ENCODE measurements at places on chromosomes 2 and 18. TPM values are rescaled to one million over a fixed set of nuclear protein-coding genes. Genes with fewer than 3 reads are reported as not detected.

Gene RNF181
- total RNA-seq, result 85.3 TPM

Gene TSPYL6
- 0.07 TPM for total RNA-seq

Gene RAX
- total RNA-seq, result not detected

Gene CDK15
- total RNA-seq, result 0.19 TPM

Gene SLC4A5
- 1.5 TPM for total RNA-seq

Gene PRLH
- not detected for total RNA-seq

DNA sequence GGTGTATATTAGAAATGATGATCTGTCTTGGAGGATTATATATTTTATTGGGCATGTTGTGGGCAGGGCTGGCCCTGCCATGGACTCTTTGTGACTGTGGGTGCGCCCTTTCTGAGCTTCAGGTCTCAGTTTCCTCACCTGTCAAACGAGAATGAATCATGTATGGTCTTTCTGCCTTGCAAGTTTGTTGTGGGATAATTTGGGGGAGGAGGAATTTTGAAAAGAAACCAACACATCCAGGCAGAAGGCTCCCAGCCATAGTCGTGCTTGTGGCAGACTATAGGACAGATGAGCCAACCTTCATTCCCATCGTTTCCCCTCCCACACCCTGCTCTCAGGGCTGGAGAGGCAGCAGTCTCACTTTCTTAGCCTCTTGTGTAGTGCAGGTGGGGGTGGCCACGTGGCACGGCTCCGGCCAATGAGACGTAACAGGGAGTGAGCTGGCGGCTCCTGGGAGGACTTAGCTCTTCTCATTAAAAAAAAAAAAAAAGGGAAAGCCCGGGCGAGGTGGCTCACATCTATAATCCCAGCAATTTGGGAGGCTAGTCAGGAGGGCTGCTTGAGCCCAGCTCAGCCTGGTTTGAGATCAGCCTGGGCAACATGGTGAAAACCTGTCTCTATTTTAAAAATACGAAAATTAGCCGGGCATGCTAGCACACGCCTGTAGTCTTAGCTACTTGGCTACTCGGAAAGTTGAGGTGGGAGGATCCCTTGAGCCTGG, 63.1 kb downstream of the RHOB start:
- H3K4me1 ChIP-seq, result peaks cover 3% of the 10 kb centered on the region
- no peak overlapping the region for H3K27ac ChIP-seq
- no peaks in the 10 kb centered on the region for H3K27me3 ChIP-seq
- DNase-seq, result no peak
- H3K4me3 ChIP-seq, result no peak overlapping the region
- H3K36me3 ChIP-seq, result no peaks in the 10 kb centered on the region

DNA sequence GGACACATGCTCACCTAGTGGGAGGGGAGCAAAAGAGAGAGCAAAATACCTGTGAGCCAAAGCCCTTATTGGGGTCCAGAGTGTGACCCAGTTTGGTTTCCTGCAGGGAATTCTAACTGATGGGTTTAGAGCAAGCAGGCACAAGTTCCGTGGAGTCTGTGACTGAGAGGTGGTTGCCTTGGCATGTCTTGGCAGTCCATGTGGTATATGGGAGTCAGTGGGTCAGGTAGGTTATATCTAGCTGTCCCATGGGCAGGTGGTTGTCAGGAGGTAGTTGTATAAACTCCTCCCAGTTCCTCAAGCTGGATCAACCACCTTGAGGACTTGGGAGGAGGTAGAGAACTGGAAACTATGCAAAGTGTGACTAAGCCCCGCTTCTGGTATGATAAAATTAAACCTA, 452.8 kb upstream of the VWC2L start:
- no peak for DNase-seq
- H3K4me3 ChIP-seq, result no peak overlapping the region
- H3K27ac ChIP-seq, result no peak overlapping the region
- no peaks in the 10 kb centered on the region for H3K36me3 ChIP-seq
- H3K27me3 ChIP-seq, result no peaks in the 10 kb centered on the region
- no peaks in the 10 kb centered on the region for H3K4me1 ChIP-seq

GRCh38 chr2:181984814-181985631, 630 bp upstream of the PPP1R1C start:
- no peak for DNase-seq
- H3K4me1 ChIP-seq, result peaks cover 4% of the 10 kb centered on the region
- H3K27ac ChIP-seq, result peak overlapping the region; percentile 58
- no peak overlapping the region for H3K4me3 ChIP-seq

GRCh38 chr2:102138331-102138730, 4.2 kb upstream of the IL1R1 start:
- no peak for DNase-seq
- no peaks in the 10 kb centered on the region for H3K36me3 ChIP-seq
- H3K4me1 ChIP-seq, result peaks cover 19% of the 10 kb centered on the region
- H3K4me3 ChIP-seq, result no peak overlapping the region

GRCh38 chr2:11539317-11540147, 5.7 kb downstream of the GREB1 start:
- no peak overlapping the region for H3K4me3 ChIP-seq
- no peak overlapping the region for H3K27ac ChIP-seq
- no peak for DNase-seq

DNA sequence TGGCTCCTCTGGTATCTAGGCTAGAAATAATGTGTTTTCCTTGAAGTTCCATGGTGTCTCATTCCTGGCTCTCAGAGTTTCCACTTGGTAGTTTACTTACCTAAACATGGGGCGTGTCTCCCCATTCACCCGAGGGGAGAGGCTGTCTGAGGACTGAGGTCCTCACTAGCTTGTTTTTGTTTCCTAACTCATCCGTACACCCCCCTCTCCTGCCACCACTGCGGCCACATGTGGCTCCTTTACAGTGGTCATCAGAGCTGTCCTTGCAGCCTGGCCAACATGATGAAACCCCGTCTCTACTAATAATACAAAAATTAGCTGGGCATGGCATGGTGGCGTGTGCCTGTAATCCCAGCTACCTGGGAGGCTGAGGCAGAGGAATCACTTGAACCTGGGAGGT, 106.0 kb downstream of the ASAP2 start:
- H3K4me1 ChIP-seq, result peaks cover 31% of the 10 kb centered on the region
- no peak overlapping the region for H3K4me3 ChIP-seq
- no peaks in the 10 kb centered on the region for H3K27me3 ChIP-seq
- no peak for DNase-seq
- no peaks in the 10 kb centered on the region for H3K36me3 ChIP-seq
- H3K27ac ChIP-seq, result peak overlapping the region; percentile 91

GRCh38 chr2:218879776-218880101, 913 bp upstream of the WNT10A start:
- H3K4me1 ChIP-seq, result peaks cover 7% of the 10 kb centered on the region
- H3K4me3 ChIP-seq, result no peak overlapping the region
- DNase-seq, result no peak
- no peaks in the 10 kb centered on the region for H3K36me3 ChIP-seq
- H3K27ac ChIP-seq, result no peak overlapping the region

Measured in heart right ventricle (tissue), 16 donors.